Neural crest cell (in vitro differentiated cells): ENCODE measurements at places on chromosomes 11 and 22. TPM values are rescaled to one million over a fixed set of nuclear protein-coding genes. Genes with fewer than 3 reads are reported as not detected.

GRCh38 chr22:30286813-30287647, 2.3 kb downstream of the CASTOR1 start:
- peak; percentile 71 for DNase-seq

DNA sequence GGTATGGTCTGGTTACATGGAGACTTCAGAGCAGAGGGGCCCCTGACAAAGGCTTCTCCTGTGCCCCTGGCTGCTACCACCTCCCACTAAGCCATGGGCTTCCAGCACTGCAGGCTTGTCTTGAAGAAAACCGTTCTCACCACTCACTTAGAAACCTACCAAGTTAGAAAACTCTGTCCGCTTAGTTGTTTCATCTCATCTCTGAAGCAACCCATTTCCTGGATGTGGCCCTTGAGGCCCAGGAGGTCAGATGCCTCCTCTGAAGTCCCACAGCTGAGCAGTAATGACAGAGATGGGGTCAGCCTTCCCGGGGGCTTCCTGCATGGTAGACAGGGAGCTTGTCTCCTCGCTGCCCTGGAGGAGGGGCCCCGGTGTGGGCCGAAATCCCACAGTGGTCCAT, 12.9 kb downstream of the CSF2RB start:
- DNase-seq = no peak

DNA sequence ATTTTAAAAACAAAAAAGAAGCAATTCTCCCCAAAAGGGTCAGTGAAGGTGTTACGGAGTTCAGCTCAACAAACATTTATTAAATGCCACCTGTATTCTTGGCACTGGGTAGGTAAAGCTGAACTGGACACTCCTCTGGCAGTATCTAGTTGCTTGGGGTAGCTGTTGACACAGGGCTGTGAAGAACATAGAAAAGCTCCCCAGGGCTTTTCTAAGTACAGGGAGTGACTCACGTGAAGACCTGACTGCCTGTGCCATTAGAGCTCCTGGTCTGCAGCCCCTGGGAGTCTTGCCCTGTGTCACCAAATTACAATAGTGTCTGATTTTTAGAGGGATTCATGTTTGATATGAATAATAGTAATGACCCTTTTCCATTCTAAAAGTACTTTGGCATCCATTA, 43.6 kb downstream of the COA4 start:
- DNase-seq = no peak

DNA sequence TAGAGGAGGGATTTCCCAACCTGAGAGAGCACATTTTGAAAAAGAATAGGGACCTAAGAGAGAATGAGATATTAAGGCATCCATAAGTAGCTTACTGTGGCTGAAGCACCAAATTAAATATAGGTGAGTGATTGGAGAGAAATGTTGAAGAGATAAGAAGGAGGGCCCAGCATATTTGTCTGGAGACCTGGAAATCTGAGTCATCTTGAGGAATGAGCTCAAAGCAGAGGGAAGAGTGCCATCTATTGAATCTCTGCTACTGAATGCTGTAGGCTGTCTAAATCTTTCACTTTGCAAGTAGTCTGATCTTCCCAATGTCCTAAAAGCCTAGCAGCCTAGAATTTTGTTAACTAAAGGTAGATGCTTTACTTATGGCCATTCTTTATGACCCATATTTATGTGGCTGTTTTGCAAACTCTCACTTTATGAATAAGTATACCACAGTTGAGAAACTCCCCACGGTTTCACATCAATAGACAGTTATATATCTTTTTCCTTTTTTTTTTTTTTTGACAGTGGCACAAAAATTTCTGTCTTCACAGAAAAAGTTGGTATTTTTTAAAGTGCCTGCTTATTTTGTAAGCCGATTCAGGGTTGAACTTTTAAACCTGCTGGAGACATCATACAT, 2093.5 kb downstream of the LRRC4C start:
- no peak for DNase-seq

DNA sequence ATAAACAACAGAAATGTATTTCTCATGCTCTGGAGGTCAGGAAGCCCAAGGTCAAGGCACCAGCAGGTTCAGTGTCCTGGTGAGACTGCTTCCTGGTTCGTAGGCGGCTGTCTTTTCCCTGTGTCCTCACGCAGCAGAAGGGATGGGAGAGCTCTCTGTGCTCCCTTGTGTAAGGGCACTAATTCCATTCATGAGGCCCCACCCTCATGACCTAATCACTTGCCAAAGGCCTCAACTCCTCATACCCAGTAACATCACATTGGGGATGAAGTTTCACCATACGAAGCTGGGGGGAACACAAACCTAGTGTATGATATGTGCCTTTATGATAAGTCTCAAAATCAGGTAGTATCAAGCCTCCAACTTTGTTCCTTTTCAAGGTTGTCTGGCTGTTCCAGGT, 38.6 kb upstream of the PANX2 start:
- no peak for DNase-seq

DNA sequence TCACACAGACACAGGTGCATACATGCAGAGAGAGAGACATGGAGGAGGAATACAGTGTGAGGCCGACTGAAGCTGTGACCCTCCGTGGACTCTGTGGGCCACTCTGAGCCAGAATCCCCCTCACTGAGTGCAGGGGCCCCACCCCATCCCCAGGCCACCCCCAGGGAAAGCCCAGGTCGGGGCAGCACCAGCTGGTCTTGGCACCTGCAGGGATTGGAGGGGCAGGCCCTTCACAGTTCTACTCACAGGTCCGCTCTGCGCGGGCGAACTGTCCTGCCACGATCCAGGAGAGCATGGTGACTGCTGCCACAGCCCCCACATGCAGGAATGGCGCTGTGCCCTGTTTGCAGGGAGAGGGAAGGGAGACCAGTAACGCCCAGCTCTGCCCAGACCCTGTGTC, 16.3 kb upstream of the KLHL35 start:
- DNase-seq = no peak

DNA sequence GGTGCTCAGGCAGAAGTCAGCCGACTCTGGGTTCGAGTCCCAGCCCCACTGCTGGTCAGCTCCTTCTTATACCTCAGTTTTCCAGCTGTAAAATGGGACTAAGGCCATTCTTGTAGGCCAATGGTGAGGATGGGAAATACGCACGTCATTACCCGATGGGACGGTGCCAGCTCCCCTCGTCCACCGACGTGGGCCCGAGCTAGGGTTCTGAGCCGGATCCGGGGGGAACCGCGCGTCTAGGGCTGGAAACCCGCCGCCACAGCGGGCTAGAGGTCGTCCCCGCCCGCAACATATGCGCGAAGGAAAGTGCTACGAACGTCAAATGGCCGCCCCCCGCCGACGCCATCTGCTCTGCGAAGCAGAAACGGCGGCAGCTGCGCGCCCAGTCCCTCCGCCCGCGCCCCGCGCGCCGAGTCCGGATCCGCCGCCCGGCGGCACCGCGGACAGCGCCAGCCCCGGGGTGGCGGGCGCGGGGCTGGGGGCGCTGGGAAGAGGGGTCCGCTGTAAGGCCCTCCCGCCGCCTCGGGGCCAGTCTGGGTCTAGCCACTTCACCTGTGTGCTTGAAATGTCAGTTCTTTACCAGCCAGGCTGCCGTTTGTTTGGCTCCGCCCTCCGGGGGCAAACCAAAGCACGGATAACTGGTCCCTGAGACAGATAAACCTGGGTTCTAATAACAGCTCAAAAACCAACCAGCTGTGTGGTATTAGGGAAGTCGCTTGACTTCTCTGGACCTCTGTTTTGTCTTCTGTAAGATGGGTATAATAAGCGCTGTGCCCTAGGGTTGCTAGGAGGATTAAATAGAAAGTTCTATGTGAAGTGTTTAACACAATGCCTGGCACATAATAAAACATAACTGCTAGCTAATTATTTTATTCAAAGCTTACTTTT, 103.5 kb upstream of the RCN1 start:
- peak; percentile 21 for DNase-seq

DNA sequence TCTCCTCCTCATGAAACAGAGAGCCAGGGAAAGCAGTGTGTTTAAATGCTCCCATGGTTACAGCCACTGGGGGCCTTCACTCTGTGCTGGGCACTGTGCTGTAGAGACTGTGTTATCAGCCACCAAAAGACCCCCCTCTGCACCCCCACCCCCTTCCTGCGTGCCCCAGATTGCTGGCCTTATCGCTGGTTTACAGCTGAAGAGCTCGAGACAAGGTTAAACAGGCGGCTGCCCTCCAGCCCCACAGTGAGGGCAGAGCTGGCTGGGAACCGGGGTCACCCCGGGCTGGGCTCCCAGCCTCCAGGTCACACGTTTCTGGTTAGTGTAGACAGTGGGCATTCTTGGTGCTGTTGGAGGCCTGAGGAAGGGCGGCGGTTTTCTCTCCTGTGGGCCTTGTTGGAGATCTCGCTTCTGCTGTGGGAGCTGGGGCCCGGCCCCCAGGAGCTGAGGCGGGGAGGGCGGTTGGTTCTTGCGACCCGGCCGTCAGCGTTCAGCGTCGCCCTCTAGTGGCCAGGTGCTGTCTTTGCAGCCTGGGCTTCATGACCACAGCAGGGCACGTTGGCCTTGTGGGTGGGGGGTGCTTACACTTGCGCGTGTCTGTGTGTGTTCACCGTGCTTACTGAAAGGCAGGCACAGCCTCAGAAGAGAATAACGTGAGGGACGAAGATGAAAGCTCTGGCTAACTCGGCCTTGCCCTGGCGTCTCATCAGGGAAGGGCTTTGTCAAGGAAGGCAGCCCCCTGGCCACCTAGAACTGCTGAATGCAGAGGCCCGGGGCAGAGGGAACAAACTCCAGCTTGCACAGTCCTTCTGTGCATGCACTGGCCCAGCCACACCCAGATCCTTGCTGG, 40.8 kb downstream of the TBC1D22A start:
- DNase-seq = peak; percentile 30

- no peak for DNase-seq
Measured at GRCh38 chr22:45341498-45341897, 31.8 kb downstream of the FAM118A start.

DNA sequence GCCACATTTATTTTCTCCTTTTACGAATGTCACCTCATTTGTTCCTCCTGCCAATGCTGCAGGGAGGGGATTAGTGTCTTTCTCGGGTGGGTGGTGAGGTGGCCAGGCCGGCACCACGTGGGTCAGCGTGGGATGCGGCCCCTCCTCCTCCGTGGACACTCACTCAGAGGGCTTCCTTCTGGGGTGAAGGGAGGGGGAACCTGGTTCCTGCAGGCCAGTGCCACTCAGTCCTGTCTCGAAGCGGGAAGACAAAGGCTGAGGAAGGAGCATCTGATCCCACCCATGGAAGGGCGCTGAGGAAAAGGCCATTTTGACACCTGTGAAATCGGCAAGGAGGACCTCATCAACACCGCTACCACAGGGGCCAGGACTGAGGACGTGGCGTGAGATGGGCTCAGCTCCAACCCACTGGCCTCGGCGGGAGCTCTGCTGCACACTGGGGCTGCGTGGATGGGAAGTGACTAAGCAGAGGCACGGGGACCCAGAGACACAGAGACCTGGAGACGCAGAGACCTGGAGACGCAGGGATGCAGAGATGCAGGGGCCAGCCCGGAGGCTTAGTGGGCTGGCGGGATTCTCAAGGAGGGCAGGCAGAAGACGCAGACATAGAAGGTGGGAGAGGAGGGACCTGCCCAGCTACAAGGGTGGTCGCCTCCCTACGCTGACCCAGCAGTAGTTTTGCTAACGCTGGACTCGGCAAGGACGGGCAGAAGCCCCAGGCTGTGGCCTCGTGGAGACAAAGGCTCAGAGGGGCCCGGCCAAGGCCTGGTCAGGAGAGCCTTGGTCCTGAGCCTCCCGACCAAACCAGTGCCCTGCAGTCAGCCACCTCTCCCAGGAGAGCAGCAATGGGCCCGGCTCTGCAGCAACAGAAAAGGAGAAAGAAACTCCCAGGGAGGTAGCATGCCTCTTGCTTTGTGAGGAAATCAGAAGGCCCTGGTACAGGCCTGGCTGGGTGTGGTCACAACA, 1071.2 kb downstream of the BRD1 start:
- DNase-seq = no peak

DNA sequence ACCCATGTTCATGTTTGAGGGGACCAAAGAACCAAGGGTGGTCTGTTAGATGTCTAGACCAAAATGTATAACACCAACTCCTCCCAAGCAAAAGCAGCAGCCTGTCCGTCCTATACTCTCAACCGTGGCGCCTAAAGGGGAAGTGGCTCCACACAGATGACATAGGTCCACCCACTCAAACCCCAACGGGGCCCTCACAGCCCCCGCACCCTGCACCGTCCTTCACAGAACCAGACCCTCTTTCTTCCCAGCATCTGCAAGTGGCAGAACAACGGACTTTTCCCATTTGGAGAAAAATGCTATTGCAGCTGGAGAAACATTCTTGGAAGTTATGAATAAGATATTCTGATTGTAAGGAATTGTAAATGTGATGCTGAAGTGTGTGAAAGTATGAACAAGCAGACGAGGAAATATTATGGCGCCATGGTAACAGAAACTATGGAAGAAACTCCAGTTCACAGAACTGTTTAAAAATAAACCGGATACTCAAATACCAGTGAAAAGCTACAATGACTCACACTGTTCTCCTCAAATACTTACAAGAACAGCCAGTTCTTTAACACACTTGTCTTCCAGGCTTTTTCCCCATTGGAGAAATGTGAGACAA, 76.5 kb upstream of the ARFGAP3 start:
- DNase-seq = no peak

GRCh38 chr11:76738618-76739240, 44.4 kb upstream of the TSKU start:
- DNase-seq = no peak

- no peak for DNase-seq
Measured at GRCh38 chr22:49942565-49943404, 17.8 kb upstream of the PIM3 start.

DNA sequence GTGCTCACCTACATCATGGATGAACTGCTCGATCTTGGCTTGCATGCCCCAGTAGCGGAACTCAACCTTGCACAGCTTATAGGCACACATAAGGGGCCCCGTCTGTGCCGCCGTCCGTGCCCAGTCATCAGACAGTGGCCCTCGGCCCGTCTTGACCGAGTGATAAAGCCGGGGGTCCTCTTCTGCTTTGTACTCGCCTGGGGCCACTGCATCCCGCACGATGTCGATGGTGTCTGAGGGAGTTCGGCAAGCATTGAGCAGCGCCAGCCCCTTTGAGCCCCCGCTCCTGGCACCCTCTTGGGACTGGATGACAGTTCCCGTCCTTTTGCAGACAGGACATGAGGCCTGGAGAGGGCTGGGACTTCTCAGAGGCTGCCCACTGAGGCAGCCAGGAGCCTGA, 3.3 kb downstream of the PITPNM1 start:
- DNase-seq = no peak

GRCh38 chr11:70251659-70252321, 18.7 kb upstream of the PPFIA1 start:
- DNase-seq = no peak

KIRREL3 gene
- 0.64 and 0.82 TPM in 2 replicates for total RNA-seq

THY1 gene
- total RNA-seq = 75.4 and 90.3 TPM in 2 replicates

PDE2A gene
- 2.0 and 3.0 TPM in 2 replicates for total RNA-seq

RAPSN gene
- total RNA-seq = 0.16 and 0.50 TPM in 2 replicates
